ENCODE measurements at places on chromosomes 13 and 19. TPM values are rescaled to one million over a fixed set of nuclear protein-coding genes. Genes with fewer than 3 reads are reported as not detected.

- no peak for DNase-seq
Measured at GRCh38 chr13:37338726-37339385, 233.4 kb upstream of the CSNK1A1L start.

GRCh38 chr19:46715975-46716671, 791 bp downstream of the PRKD2 start:
- DNase-seq: peak; percentile 45

DNA sequence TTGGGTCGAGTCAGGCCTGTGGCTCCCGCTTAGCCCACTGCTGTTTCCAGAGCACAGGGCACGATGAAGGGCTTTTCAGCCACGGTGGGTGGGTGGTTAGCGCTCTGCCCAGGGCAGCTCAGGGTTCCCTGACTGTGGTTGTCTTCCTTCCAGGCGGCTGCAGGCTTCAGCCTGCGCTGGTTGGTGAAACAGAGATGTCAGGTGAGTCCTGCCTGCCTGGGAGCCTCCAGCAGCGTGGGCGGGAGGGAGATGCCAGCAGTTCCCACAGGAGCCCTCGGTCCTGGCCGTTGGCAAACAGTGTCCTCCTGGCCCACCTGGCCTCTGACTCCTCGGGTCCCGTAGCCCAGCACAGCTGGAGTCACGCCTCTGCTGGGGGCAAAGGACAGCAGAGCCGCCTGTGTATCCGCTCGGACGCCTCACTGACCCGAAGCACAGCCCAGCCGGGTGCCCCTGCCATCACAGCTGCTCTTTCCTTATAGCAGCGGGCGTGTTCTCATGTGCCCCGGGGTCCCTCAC, 9.7 kb downstream of the ADAT3 start:
- no peak for DNase-seq

GRCh38 chr13:37241786-37242185, 136.3 kb upstream of the CSNK1A1L start:
- DNase-seq: no peak

- DNase-seq: no peak
Measured at GRCh38 chr13:80430561-80430960, 89.6 kb upstream of the SPRY2 start.

DNA sequence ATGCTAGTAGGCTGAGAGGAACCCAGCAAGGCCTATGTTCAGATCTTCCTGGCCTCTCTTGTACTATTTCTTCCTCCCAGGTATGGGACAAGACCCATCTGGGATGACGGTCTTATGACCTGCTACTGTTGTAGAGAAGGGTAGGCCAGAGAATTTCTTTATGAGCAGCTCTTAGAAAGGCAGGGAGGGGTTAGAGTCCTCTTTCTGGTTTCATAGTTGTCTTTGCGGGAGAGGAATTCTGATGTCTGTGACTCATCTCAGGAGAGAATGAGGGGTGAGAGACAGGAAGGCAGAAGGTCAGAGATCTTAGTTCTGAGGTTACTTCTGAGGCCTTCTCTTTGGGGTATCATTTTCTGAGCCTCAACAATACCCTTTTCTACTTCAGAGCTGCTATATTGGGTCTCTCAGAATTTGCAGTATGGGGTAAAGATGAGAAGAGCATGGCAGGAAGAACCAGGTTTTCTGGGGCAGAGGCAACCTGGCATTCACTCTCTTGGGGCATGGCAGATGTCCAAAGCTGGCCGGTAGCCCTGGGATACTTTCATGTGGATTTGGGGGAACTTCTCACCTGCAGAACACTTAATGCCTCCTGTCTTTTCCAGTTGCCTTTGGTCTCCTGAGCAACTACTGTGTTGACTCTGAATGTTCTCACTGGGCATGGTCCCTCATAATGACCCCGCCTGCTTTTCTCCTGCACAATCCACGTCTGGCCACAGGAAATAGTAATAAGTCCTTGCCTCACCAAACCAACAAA, 154.4 kb downstream of the GGACT start:
- DNase-seq: no peak

DNA sequence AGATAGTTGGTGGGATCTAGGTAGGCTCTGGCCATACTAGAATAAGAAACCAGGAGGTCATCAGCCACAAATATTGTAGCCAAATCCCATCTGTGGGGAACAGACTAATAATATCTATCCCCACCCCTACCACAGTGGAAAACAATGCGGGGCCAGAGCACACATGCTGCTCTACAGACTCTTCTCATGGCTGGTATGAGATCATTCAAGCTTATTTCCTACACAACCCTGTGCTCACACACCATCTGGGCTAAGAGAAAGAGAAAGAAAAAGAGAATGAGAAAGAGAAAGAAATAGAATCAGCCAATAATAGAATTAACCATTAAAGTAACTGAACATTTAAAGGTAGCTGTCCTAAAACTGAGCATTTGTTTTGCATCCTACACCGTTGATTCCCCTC, 1268.4 kb upstream of the SPRY2 start:
- DNase-seq: no peak

DNA sequence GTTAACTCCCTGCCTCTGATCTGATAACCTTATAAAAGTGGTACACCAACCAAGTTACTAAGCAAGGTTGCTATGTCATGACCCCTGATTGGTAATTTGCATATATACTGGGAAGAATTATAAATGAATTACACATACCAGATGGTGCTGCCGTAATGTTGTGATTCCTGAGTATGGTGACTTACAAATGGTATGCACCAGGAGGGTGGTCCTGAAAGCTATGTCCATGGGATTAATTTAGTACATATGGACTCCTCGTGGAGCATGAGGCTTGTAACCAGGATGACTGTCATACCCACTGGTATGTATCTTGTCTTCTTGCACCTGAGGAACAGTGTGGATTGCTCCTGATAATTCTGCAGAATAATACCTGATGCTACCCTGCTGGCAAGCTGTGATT, 240.6 kb downstream of the GPC6 start:
- DNase-seq: no peak

- peak; percentile 42 for DNase-seq
Measured at GRCh38 chr19:49425922-49426592, 869 bp downstream of the GFY start.

DNA sequence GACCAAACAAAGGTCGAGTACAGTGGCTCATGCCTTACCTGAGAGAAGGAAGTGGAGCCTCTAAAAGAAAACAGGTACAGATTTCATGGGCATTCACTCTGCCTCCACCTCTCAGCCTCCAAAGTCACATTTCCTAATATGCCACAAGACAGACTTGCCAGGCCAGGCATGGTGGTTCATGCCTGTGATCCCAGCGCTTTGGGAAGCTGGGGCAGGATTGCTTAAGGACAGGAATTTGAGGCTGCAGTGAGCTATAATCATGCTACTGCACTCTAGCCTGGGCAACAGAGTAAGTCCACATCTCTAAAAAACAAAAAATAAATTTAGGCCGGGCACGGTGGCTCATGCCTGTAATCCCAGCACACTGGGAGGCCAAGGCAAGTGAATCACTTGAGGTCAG, 10.9 kb upstream of the DNMT1 start:
- no peak for DNase-seq

DNA sequence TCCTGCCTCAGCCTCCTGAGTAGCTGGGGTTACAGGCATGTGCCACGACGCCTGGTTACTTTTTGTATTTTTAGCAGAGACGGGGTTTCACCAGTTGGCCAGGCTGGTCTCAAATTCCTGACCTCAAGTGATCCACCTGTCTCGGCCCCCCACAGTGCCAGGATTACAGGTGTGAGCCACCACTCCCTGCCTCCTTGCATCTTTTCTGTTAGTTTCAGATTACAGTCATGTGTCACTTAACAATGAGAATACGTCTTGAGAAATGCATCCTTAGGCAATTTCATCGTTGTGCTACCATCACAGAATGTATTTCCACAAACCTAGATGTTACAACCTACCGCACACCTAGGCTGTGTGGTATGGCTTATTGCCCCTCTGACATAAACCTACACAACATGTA, 180.4 kb downstream of the TM9SF2 start:
- no peak for DNase-seq

SBK3 gene
- 0.87 TPM for total RNA-seq

PODNL1 gene
- not detected for total RNA-seq

ZNF566 gene
- total RNA-seq: 17.8 TPM

ADGRE1 gene
- not detected for total RNA-seq

JUND gene
- 94.9 TPM for total RNA-seq

CYP4F8 gene
- not detected for total RNA-seq

Measured in SJCRH30 (cell line).